ENCODE measurements at places on chromosomes 3 and 15. TPM values are rescaled to one million over a fixed set of nuclear protein-coding genes. Genes with fewer than 3 reads are reported as not detected.

SOX14 gene
- not detected for total RNA-seq

ERICH6 gene
- total RNA-seq: under 0.01 TPM

DZIP1L gene
- 5.9 TPM for total RNA-seq

CACNA2D3 gene
- total RNA-seq: 0.37 TPM

SLC35G2 gene
- 0.51 TPM for total RNA-seq

- H3K4me1 ChIP-seq: no peaks in the 10 kb centered on the region
- no peaks in the 10 kb centered on the region for H3K36me3 ChIP-seq
- H3K27ac ChIP-seq: no peak overlapping the region
- no peak for DNase-seq
- H3K4me3 ChIP-seq: no peak overlapping the region
These were observed 22.9 kb downstream of the MRAS start for GRCh38 chr3:138371070-138371965.

DNA sequence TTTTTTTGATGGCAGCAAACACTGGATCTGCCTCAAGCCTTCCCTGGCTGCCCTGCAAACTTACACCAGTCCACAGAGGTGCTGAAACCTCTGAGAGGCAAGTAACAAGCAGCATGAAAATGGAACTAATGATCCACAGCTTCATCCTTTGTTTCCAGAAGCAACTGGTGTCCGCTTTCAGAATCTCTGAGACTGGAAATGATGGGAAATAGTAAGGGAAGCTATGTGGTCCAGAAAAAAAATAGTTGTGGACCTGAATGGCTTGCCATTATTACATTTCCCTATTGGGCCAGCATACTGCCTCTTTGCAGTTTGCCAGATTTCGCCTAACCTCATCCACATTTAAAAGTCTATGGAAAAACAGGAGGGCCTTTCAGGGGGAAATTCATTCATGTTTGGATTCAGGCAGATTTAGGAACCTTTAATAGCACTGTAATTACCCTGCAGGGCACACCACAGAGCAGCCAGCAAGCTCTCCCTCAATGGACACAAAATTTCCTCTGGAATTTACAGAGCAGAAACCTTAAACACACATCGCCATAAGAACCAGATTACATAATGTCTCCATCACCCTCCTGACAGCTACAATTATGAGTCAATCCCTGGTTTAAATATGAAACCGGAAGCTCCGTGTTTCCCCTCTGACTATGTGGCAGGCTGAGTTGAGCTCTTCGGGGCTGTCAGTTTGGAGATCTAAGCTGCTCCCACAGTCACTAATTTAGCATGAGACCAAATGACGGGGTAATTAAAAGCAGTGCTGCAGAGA is 134.4 kb downstream of the TMCO5A start:
- no peak overlapping the region for H3K4me3 ChIP-seq
- H3K27me3 ChIP-seq: no peaks in the 10 kb centered on the region
- H3K36me3 ChIP-seq: no peaks in the 10 kb centered on the region
- no peak for DNase-seq
- peak overlapping the region; percentile 31 for H3K27ac ChIP-seq

- no peak overlapping the region for H3K4me3 ChIP-seq
- H3K36me3 ChIP-seq: no peaks in the 10 kb centered on the region
- no peaks in the 10 kb centered on the region for H3K4me1 ChIP-seq
These were observed 29.6 kb downstream of the CX3CR1 start for GRCh38 chr3:39250116-39250747.

- H3K4me1 ChIP-seq: no peaks in the 10 kb centered on the region
- H3K27me3 ChIP-seq: no peaks in the 10 kb centered on the region
- no peak overlapping the region for H3K27ac ChIP-seq
- H3K4me3 ChIP-seq: no peak overlapping the region
- no peaks in the 10 kb centered on the region for H3K36me3 ChIP-seq
- DNase-seq: no peak
These were observed 103.9 kb upstream of the AKAP13 start for GRCh38 chr15:85276508-85276907.

DNA sequence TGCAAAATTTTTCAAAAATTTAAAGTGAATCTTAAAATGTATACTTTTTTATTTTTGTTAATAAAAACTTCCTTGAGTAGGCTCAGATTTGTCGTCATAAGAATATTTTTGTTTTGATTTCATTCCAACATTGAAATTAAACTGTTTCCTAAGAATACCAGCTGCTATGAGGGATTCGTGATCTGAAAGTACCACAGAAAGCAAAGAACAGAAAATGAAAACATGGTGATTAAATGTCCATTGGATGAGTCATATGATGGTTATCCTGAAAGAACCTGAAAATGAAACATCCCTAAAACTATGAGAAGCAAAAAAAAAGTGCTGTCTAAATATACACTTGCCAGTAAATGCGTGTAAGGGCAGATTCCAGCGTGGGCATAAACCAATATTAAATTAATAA is 143.8 kb downstream of the GMNC start:
- no peak for DNase-seq
- no peak overlapping the region for H3K27ac ChIP-seq
- H3K27me3 ChIP-seq: no peaks in the 10 kb centered on the region
- H3K4me1 ChIP-seq: no peaks in the 10 kb centered on the region

GRCh38 chr15:65008983-65009382 is 19.3 kb upstream of the SPG21 start:
- H3K36me3 ChIP-seq: peaks cover 20% of the 10 kb centered on the region
- no peak overlapping the region for H3K27ac ChIP-seq
- no peak for DNase-seq

DNA sequence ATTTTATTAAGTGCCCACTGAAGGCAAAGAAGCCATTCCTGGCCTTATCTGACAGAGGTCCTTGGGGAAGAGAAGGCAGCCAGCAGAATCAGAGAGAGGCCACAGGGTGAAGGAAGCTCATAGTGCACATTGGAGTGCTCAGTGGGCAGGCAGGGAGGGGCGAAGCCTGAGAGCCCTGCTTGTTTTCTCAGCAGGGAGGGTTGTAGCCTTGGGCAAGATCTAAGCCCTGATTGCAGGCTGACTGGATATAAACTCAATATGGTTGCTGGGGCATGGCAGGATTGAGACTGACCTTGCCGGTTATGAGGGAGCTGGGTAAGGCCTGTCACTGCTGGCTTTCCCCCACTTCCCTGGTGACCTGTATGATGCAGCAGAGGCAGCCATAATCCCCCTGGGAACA is 7.5 kb upstream of the IGSF11 start:
- H3K27me3 ChIP-seq: peaks cover 3% of the 10 kb centered on the region
- H3K36me3 ChIP-seq: no peaks in the 10 kb centered on the region
- H3K4me3 ChIP-seq: no peak overlapping the region
- no peak for DNase-seq
